Stimulated activated CD4-positive, alpha-beta T cell treated with anti-CD3 and anti-CD28 coated beads, Interleukin-1b, Interleukin-23, amount 100 ng/mL, for 48 hours (primary cell): ENCODE measurements at places on chromosomes 7 and 10.

GRCh38 chr10:32314588-32314987 is 32.4 kb downstream of the EPC1 start:
- no peak for DNase-seq

DNA sequence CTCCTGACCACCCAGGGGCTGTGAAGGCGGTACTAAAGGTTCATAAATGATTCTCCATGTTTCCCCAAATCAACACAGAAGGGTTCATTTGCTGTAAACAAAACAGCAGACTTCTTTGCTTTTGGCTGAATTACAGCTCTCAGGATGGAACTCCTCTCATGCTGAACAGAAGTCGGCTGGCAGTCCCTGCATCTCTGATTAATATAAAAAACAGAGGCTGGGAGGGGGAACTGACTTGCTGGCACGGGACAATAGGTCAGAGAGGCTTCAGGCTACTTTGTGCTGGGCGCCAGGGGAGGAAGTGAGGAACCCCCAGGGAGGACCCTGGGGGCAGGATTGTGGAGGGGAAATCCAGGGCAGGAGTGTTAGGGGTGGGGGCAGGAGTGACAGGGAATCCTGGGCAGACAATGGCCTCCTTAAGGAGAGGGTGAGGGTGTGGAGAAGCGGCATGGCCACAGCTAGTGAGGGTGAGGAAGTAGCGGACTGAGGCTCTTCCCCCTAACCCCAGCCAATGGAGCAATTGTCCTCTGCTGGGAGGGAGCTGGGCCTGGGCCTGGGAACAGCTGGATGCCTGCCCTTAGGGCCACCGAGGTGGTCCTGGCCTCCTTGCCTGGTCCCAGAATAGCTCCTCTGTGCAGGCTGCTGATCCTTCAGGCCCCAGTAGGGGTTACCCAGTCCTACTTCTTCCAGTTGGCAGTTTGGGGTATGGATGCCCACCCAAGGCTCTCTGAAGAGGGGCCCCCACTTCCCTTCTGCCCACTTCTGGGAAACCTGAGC is 9.2 kb upstream of the SFRP5 start:
- no peak for DNase-seq

GRCh38 chr10:84938117-84938905 is 609.9 kb downstream of the CCSER2 start:
- no peak for DNase-seq

GRCh38 chr10:62911210-62911963 is 95.2 kb upstream of the EGR2 start:
- DNase-seq = no peak

DNA sequence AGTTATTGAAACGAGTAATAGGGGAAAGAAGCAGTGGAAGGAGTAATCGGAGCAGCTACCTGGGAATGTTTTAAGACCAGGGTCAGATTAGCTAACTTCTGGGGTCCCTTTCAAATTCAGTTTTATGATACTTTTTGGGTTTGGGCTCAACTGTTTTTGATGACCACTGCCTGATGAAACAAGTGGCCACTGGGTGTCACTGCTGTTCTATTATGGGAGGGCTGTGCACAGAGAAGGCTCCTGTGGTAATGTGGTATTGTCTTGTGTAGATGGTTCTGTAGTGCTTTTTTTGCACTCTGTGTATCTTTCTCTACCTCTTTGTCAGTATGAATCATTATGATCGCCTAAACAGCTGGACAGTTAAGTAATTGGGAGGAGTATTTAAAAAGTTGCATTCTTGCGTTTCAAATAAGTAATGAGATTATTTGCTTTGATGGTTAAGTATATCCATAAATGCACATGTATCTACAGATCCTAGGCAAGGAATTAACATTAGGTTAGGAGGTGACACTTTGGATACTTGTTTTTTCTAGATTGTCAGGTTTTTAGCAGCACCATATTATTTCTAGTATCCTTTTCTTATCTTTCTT is 128.4 kb downstream of the ABCA13 start:
- DNase-seq = peak; percentile 58

DNA sequence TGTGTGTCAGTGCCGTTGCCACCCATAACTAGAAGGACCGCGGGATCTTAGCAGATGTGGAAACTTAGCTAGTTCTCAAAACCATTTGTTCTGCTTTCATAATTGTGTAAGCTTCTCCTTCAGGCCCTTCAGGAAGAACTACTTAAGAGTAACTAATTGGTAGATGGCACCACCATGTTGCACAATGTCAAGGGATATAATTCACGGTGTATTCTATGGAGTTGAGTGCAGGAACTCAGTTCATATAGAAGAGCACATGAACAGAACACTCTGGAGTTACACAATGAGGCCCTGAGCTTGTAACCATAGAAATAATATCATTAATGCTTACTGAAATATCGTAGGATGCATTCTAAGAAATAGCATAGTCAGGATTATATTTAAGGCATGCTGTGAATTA is 126.5 kb upstream of the GAD2 start:
- DNase-seq = no peak

DNA sequence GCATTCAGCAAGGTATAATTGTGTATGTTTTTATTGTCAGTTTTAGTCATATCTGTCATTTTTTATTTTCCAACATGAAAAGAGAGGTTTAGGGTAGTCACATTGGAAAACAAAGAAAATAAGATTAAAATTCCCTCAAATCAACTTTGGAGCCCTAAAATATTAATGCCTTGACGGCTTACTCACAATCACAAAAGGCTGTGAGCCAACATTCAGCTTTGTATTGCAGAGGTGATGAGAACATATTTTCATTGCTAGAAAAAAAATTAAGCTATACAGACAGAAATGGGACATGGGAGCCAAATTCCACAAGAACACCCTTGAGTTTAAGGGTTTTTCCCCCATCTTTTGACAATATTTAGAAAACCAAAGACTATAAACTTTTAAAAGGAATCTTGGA is 30.2 kb downstream of the CALD1 start:
- no peak for DNase-seq

GRCh38 chr10:35458500-35459448 is 122.5 kb downstream of the CCNY start:
- no peak for DNase-seq

DNA sequence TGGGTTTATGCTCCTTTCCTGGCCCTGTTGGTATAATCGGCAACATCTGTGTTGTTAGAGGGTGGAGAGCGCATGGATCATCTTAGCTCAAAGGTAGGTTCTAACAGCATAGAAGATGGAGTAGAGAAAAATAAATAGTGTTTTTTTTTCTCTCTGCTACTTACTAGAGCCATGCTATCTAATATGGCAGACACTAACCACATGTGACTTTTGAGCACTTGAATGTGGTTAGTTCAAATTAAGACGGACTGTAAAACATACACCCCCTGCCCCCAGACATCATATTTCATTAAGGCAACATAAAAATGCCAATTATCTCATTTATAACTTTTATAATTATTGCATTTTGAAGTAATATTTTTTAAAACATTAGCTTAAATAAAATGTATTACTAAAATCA is 525.1 kb downstream of the KIF20B start:
- DNase-seq = no peak

DNA sequence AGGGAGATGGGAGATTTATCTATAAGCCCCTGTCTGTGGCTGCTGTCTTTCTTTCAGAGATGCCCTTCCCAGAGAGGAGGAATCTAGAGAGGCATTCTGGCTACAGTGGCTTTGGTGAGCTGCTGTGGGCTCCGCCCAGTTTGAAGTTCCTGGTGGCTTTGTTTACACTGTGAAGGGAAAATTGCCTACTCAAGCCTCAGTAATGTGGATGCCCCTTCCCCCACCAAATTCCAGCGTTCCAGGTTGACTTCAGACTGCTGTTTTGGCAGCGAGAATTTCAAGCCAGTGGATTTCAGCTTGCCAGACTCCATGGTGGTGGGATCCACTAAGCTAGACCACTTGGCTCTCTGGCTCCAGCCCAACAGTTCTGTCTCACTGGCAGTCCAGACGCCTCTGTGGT is 951.6 kb downstream of the CCSER2 start:
- no peak for DNase-seq

DNA sequence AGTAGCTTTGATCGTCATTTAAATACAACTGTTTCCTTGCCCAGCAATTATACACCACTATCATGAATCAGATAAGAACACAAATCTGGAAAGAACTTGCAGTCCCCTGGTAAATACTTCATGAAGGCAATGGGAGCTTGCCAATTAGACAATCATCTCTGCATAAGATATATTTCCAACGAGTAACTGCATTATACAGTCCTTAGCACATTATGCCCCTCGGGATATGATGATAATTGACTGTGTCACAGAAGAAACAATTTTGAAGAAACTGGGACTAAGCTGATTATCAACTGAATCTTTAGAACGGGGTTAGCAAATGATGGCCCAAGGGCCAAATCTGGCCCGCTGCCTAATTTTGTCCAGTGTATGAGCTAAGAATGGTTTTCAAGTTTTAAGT is 155.7 kb downstream of the TRIL start:
- no peak for DNase-seq

- DNase-seq = no peak
These were observed 1013.4 kb downstream of the REEP3 start for GRCh38 chr10:64534616-64535015.

- DNase-seq = no peak
These were observed 71.7 kb downstream of the MYL10 start for GRCh38 chr7:101557421-101557820.

DNA sequence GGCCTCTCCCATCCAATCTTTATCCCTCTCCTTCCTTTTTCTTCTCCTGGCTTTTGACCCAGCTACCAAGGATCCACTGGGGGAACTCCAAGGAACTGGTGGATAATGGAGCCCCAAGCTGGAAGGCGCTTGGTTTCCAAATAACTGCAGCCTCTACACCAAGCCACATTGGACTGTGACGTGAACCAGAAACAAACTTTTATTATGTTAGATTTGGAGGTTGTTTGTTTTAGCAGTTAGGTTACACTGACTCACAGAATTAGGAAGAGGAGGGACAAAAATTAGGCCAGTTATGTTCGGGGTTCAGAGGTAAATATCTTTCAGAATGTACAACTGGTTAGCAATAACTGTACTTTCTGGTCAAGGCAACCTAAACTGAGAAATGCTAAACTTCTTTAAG is 21.3 kb upstream of the ANK3 start:
- DNase-seq = no peak

- DNase-seq = no peak
These were observed 8.1 kb downstream of the AOC1 start for GRCh38 chr7:150860291-150860977.

DNA sequence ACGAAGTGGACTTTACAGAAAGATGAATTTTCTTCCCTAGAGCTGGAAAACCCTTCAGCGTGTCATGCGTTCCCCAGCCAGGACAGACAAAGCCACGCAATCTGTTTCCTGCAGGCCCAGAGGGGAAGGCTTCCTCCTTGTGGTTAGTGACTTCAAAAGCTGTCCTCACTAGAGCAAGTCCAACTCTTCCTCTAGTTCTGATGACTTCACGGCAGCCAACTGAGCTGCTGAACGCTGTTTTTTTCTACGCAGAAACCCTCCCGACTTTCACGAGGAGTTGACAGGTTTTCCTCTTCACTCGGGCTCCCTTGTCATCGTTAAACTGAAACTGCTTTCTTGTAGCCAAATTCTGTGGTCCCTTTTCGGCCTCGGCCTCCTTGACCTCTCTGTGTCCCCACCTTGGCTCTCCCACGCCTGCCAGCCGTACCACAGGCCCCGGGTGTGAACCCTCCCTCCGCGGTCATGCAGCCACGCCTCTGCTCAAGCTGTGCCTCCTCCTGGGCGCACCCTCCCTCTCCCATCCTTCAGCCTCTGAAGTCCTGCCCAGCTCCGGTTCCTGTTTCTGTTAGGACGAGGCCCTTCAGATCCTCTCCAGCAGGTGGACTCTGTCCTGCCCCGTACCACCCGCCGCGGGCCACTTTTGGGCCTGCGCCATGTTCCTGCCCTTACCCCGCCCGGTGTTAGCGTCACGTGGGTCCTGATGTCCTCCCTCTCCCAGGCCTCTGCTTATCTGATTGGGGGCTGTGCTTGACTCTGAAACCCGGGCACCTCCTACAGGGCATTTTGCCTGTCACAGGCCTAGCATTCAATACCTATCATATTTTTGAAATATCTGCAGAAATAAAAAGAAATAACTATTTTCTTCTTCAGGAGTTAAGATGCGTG is 39.3 kb downstream of the CUX1 start:
- DNase-seq = peak; percentile 84

DNA sequence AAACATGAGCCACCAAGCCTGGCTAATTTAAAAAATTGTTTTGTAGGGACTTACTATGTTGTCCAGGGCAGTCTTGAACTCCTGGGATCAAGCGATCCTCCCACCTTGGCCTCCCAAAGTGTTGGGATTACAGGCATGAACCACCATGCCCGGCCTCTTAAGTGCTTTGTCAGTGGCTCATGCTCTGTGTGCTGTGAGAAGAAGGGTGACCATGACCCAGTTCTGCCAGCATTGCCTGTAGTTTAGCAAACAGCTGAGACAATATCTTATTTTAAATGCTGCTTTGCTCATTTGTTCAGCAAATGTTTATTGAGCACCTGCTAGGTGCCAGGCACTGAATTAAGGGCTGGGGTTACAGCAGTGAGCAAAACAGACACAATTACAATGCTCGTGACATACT is 9.0 kb downstream of the ADCK2 start:
- DNase-seq = no peak

DNA sequence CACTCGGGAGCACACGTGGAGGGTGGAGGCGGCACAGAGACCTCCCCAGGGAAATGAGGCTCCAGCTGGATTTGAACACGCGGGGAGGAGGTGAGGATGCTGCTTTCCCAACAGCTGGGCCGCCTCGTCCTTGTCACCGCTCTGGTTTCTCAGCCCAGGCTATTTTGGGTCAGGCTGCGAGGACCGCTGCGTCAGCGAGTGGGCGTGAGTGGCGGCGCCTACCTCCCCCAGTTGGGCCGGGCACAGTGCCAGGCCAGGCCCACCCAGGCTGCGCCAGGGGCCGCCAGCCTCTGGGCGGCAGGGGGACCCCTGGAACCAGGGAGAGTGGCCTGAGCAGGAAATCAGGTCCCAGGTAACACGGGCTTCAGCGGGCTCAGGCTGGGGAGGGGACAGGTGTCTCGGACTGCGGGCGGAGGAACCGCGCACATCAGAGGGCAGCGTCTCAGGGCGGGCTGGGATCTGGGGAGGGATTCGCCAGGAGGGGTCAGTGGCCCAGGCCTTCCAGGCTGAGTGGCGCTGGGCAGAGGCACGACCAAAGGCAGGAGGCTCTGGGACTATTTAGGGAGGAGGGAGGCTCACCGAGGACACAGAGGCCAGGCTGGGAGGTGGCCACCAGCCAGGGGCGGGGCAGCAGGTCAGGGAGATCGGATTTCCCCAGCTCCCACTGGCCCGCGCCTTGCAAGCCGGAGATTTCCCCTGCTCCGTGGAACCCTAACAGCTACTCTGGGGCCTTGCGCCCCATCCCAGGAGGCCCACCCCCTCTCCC is 125.2 kb upstream of the RET start:
- DNase-seq = no peak

- DNase-seq = no peak
These were observed 757.0 kb upstream of the GALNT17 start for GRCh38 chr7:70374772-70375533.
